Right lobe of liver (tissue), 6 donors: ENCODE measurements at places on chromosomes 2 and 18.

GRCh38 chr2:30147196-30147714 is 448 bp downstream of the YPEL5 start:
- no peaks in the 10 kb centered on the region for H3K27me3 ChIP-seq
- H3K4me3 ChIP-seq: peak overlapping the region; percentile 84
- DNase-seq: peak; percentile 65
- H3K36me3 ChIP-seq: no peaks in the 10 kb centered on the region

DNA sequence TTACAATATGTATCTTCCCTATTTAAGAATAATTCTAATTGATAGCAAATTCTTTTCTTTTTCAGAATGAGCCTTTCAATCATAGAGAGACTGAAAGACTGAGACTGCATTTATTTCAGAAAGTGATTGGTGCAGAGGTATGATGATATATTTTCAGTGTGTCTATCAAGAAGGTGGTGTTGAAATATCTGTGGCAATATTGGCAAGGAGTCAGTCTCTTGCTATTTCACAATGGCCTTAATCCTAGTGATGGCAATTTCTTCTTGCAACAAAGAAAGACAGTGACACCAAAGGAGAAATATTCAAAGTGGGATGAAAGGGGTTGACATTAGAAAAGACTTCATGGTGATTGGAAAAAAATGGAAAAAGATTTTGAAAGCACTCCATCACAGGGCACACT is 21.7 kb upstream of the ZBTB14 start:
- no peaks in the 10 kb centered on the region for H3K4me1 ChIP-seq
- DNase-seq: no peak
- no peak overlapping the region for H3K4me3 ChIP-seq
- no peak overlapping the region for H3K27ac ChIP-seq
- no peaks in the 10 kb centered on the region for H3K27me3 ChIP-seq

- no peak for DNase-seq
- H3K36me3 ChIP-seq: no peaks in the 10 kb centered on the region
- H3K27ac ChIP-seq: no peak overlapping the region
- H3K27me3 ChIP-seq: no peaks in the 10 kb centered on the region
- peaks cover 5% of the 10 kb centered on the region for H3K4me1 ChIP-seq
- no peak overlapping the region for H3K4me3 ChIP-seq
These were observed 5.0 kb downstream of the ACKR3 start for GRCh38 chr2:236574424-236575145.

DNA sequence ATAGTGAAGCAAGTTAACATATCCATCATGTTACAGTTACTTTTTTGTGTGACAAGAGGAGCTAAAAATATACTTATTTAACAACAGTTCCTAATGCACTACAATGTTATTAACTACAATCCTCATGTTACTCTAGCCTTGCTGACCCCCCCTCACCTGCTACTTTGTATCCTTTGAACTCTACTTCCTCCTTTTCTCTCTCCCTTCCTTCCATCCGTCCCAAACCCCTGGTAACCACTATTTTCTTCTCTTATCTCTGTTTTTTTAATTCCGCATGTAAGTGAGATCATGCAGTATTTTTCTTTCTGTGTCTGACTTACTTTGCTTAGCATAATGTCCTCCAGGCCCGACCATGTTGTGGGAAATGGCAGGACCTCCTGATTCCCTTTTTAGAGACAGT is 59.4 kb downstream of the NPAS2 start:
- no peaks in the 10 kb centered on the region for H3K27me3 ChIP-seq
- no peaks in the 10 kb centered on the region for H3K4me1 ChIP-seq
- no peaks in the 10 kb centered on the region for H3K36me3 ChIP-seq
- DNase-seq: no peak
- H3K4me3 ChIP-seq: no peak overlapping the region
- H3K27ac ChIP-seq: no peak overlapping the region

DNA sequence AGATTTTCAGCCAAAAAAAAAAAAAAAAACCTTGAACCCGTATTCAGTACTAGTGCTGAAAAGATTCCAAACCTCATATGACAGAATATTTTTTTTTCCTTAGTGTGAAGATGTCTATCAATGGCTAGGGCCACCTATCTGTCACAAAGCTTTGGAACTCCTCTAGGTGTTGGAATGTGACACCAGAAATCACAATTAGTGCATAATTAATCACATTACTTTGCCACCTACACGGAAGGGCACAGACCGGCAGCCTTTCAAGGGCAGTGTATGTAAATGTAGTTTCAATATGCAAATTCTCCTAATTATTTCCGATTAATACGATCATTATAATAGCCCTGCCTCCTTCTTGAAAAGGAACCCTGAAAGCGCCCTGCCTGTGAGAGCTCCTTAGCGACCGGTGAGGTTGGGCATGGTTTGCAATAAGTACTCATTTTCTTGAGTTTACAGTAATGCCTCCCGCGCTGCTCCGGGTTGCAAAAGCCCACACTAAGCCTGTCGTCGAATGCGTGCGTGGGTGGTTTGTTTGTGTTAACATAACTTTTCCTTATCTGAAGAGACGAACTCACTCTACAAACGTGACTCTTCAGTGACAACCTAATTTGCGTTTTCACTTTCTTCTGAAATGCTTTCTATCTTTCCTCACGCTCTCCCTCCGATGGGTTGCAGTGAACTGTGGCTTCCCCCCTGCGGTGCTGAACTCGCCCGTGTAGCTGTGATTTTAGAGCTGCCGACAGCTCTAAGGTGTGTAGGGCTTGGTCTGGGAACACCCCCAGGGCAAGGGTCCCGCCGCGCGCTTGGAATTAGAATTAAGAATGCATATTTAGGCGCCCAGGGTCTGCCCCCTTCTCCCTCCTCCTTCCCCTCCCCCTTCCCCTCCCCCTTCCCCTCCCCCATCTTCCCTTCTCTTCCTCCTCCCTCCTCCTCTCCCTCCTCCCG is 765 bp upstream of the ID2 start:
- no peaks in the 10 kb centered on the region for H3K36me3 ChIP-seq
- peak overlapping the region; percentile 98 for H3K27ac ChIP-seq
- no peaks in the 10 kb centered on the region for H3K4me1 ChIP-seq
- DNase-seq: peak; percentile 84

DNA sequence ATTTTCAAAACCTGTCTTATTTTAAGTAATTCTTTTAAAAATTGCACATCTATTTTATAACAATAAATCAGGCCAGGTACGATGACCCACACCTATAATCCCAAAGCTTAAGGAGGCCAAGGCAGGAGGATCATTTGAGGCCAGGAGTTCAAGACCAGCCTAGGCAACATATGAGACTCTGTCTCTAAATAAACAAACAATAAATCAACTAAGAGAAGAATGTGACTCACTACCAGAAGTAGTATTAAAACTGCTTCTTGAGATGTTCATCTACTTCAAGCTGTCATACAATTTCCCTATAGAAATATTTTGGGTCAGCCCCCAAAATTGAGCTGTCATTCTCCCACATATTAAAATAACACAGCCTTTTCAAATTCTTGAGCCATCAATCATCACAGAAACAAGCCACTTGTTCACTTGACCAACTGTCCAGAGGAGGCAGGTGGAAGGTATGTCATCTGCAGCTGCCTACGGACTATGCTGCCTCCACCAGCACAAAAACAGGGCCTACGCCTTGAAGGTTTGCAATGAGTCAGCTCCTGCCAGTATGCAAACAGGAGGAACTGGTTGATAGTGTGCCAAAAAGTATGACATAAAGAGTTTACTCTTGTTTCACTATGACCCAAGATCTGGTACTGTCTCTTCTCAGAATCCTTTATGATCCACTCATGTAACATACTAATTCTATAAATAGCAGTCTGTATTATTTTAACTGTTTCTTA is 33.6 kb downstream of the KIDINS220 start:
- H3K4me1 ChIP-seq: peaks cover 3% of the 10 kb centered on the region
- no peak overlapping the region for H3K27ac ChIP-seq
- H3K36me3 ChIP-seq: peaks cover 17% of the 10 kb centered on the region
- no peak overlapping the region for H3K4me3 ChIP-seq

- DNase-seq: no peak
- no peak overlapping the region for H3K4me3 ChIP-seq
- no peaks in the 10 kb centered on the region for H3K4me1 ChIP-seq
These were observed 36.8 kb upstream of the MAPRE3 start for GRCh38 chr2:26933431-26934334.

DNA sequence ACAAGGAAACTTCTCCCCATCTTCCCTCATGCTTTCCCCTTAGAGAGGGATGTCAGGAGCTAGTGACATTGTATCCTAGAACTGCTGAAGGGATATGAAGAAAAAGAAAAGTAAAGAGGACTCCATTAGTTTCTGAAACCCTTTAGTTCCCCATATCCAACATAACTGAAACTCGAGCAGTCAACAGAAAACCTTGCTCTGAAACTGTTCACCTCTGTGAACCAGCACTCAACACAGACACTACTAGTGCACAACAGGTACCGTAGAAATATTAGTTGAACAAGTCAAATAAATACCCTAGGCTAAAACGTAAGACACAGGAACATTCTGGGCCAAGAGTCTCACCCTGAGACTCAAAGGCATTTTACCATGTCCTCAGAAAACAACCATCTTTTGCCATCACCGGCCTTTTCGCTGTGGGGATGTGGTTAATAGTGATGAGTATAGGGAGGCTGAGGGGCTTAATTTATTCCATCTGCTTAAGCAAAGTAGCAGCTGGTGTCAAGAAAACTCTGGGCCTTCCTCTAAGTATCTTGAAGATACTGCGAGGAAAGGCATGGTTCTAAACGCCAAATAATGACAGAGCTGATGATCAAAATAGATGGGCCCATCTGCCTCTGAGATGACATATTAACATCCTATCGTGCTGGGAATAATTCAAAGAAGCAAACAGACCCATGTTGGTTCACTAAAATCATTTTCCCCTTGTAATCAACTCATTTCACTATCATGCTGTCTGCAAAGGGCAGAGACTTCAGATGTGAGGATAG is 156.8 kb downstream of the STK39 start:
- no peak overlapping the region for H3K4me3 ChIP-seq
- no peak overlapping the region for H3K27ac ChIP-seq
- H3K27me3 ChIP-seq: no peaks in the 10 kb centered on the region

- no peak overlapping the region for H3K4me3 ChIP-seq
- no peaks in the 10 kb centered on the region for H3K36me3 ChIP-seq
- H3K4me1 ChIP-seq: no peaks in the 10 kb centered on the region
- no peak for DNase-seq
- H3K27ac ChIP-seq: no peak overlapping the region
- H3K27me3 ChIP-seq: no peaks in the 10 kb centered on the region
These were observed 187.8 kb downstream of the RDH14 start for GRCh38 chr2:18372641-18373040.

DNA sequence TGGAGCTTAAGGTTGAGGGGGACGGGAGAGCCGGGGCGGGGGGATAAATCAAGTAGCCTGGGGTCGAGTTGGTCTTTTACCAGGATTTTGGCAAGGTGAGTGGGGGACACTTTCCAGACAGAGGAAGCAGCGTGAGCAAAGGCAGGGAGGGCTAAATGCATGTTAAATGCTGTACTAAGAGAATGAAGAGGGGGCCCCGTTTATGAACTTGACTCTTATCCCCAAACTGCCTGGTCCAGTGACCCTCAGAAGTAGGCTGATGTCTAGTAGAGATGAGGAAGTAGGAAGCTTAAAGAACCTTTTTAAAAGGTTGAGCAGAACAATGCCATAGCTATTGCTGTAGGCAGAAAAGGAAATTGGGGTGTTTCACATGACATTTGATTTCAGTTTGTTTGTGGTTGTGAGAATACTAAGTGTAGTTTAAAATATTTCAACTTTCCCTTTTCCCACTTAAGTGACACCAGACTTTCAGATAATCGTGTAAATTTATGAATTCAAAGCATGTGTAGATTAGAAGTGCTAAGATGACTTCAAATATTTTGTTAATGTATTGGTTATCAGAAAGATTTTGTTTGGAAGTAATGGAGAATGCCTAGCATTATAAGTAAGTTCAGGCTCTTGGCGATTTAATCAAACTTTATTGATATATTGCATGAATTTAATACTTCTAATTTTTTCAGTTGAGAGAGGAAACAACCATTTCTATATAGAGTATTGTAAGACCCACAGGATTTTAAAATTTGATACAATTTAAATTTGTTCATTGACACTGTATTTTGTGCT is 1.8 kb downstream of the REL start:
- no peaks in the 10 kb centered on the region for H3K4me1 ChIP-seq
- no peaks in the 10 kb centered on the region for H3K27me3 ChIP-seq
- peak overlapping the region; percentile 76 for H3K4me3 ChIP-seq
- no peaks in the 10 kb centered on the region for H3K36me3 ChIP-seq
- no peak for DNase-seq

DNA sequence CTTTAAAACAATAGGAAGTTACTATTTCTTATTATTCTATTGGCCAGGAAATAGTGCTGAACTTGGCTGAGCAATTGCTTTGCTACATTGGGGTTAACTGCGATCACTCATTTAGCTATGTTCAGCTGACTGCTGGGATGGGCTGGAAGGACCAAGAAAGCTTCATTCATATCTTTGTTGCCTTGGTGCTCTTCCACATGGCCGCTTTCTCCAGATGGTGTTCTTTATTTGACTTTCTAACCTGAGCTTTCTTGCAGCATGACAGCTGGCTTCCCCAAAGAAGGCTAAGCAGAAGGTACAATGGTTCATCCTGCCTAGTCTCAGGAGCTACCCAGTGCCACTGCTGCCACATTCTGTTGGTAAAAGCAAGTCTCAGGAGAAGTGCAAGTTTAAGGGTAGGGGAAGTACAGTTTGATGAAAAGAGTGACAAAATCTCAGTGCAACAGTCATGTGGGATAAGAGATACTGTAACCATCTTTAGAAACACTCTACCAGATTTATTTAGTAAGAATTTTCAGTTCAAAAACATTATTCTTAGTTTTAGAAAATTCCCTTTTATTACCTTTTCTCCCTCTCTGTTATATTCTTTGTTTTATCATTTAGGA is 180.6 kb upstream of the RBMS1 start:
- H3K36me3 ChIP-seq: no peaks in the 10 kb centered on the region
- no peak overlapping the region for H3K4me3 ChIP-seq
- DNase-seq: no peak

- H3K36me3 ChIP-seq: no peaks in the 10 kb centered on the region
- no peaks in the 10 kb centered on the region for H3K27me3 ChIP-seq
- no peak for DNase-seq
- H3K4me1 ChIP-seq: no peaks in the 10 kb centered on the region
These were observed 763.3 kb downstream of the TRIB2 start for GRCh38 chr2:13480057-13480456.

- no peaks in the 10 kb centered on the region for H3K4me1 ChIP-seq
- no peaks in the 10 kb centered on the region for H3K27me3 ChIP-seq
- H3K36me3 ChIP-seq: no peaks in the 10 kb centered on the region
- no peak overlapping the region for H3K27ac ChIP-seq
- DNase-seq: no peak
- H3K4me3 ChIP-seq: no peak overlapping the region
These were observed 63.9 kb downstream of the LANCL1 start for GRCh38 chr2:210412660-210413059.

DNA sequence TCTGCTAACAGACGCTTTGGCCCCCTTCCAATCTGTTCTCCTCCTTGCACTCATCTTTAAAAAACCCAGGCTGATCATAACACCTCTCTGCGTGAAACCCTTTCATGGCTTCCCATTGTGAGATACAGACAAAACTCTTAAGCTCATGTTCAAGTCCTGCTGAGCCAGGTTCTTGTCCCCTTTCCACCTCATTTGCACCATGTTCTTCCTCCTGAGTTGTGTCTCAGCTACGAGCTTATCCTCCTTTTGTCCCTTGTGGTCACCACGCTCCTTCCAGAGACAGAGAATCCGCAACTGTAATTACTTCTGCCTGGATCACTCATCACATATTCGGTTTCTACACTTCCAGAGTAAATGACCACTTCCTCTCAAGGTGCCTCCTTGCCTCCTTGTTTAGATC is 238.8 kb downstream of the ACTR3 start:
- no peaks in the 10 kb centered on the region for H3K27me3 ChIP-seq
- DNase-seq: no peak
- no peaks in the 10 kb centered on the region for H3K36me3 ChIP-seq
- H3K4me3 ChIP-seq: no peak overlapping the region

- no peaks in the 10 kb centered on the region for H3K36me3 ChIP-seq
- no peak overlapping the region for H3K27ac ChIP-seq
These were observed 342.2 kb downstream of the CMPK2 start for GRCh38 chr2:6523476-6523875.
